ENCODE measurements at places on chromosomes 12 and 14. TPM values are rescaled to one million over a fixed set of nuclear protein-coding genes. Genes with fewer than 3 reads are reported as not detected.

SERPINA12 gene
- total RNA-seq = not detected

KLHL42 gene
- total RNA-seq = 26.4 TPM

C12orf54 gene
- total RNA-seq = not detected

ARHGDIB gene
- total RNA-seq = 23.0 TPM

ATL1 gene
- 7.2 TPM for total RNA-seq

XRCC3 gene
- total RNA-seq = 10.5 TPM

LRP1 gene
- 221 TPM for total RNA-seq

ATXN3 gene
- total RNA-seq = 56.2 TPM

SETD1B gene
- 5.5 TPM for total RNA-seq

FAM186B gene
- total RNA-seq = 0.82 TPM

LBHD2 gene
- total RNA-seq = not detected

PALS1 gene
- 25.7 TPM for total RNA-seq

GSG1 gene
- total RNA-seq = 1.4 TPM

KRT5 gene
- 1,219 TPM for total RNA-seq

KRT85 gene
- not detected for total RNA-seq

PRB2 gene
- total RNA-seq = not detected

DNAI7 gene
- 1.5 TPM for total RNA-seq

OAS1 gene
- 7.8 TPM for total RNA-seq

CPSF6 gene
- 54.3 TPM for total RNA-seq

CLEC4C gene
- total RNA-seq = not detected

PDE6H gene
- not detected for total RNA-seq

MMP19 gene
- 1.5 TPM for total RNA-seq

KLRG1 gene
- total RNA-seq = 8.0 TPM

PLA2G1B gene
- not detected for total RNA-seq

KRT81 gene
- 0.41 TPM for total RNA-seq

GALNT8 gene
- total RNA-seq = 2.1 TPM

CLEC14A gene
- total RNA-seq = 42.2 TPM

MCRS1 gene
- total RNA-seq = 51.8 TPM

C1S gene
- 87.7 TPM for total RNA-seq

DCN gene
- total RNA-seq = 470 TPM

SDS gene
- total RNA-seq = not detected

AKAP5 gene
- total RNA-seq = 0.51 TPM

SLC17A8 gene
- 3.2 TPM for total RNA-seq

PLEK2 gene
- total RNA-seq = 4.1 TPM

SIX6 gene
- total RNA-seq = not detected

FCF1 gene
- 28.4 TPM for total RNA-seq

GLT8D2 gene
- 40.3 TPM for total RNA-seq

SLC5A8 gene
- total RNA-seq = 0.41 TPM

TAS2R10 gene
- 2.8 TPM for total RNA-seq

GTF2H3 gene
- 59.3 TPM for total RNA-seq

CAPRIN2 gene
- total RNA-seq = 32.9 TPM

TAS2R43 gene
- total RNA-seq = 20.5 TPM

ANKRD9 gene
- 42.1 TPM for total RNA-seq

AKAP6 gene
- 230 TPM for total RNA-seq

KRT82 gene
- total RNA-seq = not detected

VDR gene
- 1.2 TPM for total RNA-seq

P2RX7 gene
- total RNA-seq = 2.3 TPM

GPR162 gene
- total RNA-seq = 13.1 TPM

RASSF3 gene
- total RNA-seq = 31.2 TPM

TAS2R14 gene
- 9.1 TPM for total RNA-seq

CLEC4D gene
- total RNA-seq = 0.31 TPM

SYNDIG1L gene
- total RNA-seq = not detected

PNMA1 gene
- total RNA-seq = 20.9 TPM

SLC25A21 gene
- 1.3 TPM for total RNA-seq

LRRIQ1 gene
- 1.1 TPM for total RNA-seq

MMAB gene
- total RNA-seq = 17.2 TPM

MIP gene
- not detected for total RNA-seq

Data from tongue (tissue), 3 donors.